ENCODE measurements at places on chromosomes 4 and X.

- DNase-seq, result no peak
These were observed 69.0 kb downstream of the STAG2 start for GRCh38 chrX:124030520-124030919.

- no peak for DNase-seq
These were observed 35.2 kb upstream of the ZNF518B start for GRCh38 chr4:10492464-10492863.

DNA sequence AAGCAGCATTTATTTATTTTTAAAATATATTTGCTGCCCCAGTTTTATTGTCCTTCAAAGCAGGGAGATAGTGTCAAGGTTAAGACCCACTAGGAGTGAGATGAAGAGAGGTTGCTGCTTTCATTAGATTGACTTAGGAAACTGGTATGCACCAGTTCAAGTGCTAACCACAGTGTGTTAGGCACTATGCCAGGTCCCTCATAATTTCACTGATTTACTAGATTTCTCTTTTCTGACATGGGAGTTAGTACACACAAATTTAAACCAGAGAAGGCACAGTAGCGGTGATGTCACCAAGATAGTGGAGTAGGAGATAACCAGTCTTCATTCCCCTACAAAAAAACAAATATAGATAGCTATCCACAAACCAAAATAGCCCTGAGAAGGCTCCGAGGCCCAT lies 14.3 kb downstream of the RRAGB start:
- DNase-seq, result no peak

DNA sequence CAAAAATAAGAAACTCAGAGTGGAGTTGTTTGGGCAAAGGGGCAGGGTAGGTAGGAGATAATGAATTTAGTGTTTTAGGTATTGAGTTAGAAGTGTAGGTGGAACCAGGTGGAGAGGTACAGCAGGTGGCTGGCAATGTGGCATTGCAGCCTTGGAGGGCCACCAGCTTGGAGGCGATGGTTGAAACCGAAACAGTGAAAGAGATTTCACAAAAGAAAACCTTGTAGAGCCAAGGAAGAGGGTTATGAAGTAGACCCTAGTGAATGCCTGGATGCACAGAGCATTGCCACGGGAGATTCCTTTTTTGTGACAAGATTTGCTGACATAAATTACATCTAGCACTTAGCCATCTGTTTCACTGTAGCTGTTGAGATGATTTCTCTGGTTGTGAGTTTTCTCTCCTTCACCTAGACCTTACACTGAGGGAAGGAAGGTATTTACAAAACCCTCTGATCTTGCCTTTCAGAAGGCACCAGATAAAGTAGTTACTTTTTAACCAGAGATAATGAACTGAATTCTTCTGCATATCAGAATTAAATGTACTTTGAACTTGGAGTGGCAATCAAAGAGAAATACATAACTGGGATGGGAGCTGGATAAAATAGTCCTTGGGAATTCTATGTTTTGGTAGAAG lies 104.1 kb upstream of the CASK start:
- DNase-seq, result no peak

DNA sequence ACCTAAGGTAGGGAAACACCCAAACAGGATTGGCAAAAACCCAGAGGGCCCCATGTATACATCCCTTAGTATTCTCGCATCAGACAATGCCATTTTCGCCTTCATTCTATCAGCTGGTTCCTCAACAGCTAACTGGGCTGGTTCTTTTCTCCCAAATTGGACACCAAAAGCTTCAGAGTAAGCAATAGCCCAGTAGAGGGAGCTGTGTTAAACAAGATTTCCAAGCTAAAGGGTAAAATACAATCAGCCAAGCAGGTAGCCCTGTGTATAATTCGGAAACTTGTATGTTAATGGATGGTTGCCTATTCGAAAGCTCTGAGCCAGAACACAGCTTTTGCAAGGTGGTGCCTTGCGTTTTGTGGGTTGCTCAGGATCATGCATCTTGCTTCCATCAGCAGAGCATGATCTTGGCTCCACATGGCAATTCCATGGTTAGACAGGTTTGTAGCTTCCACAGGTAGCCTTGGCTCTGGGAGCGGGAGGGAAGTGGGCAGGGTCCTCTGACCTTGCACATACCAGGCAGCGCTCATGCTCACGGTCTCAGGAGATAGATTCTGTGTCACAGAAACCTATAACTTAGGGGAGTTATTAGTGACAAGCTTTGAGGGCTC lies 115.2 kb upstream of the LNX1 start:
- DNase-seq, result no peak

- DNase-seq, result no peak
These were observed 243.1 kb upstream of the FTHL17 start for GRCh38 chrX:31314921-31315320.

DNA sequence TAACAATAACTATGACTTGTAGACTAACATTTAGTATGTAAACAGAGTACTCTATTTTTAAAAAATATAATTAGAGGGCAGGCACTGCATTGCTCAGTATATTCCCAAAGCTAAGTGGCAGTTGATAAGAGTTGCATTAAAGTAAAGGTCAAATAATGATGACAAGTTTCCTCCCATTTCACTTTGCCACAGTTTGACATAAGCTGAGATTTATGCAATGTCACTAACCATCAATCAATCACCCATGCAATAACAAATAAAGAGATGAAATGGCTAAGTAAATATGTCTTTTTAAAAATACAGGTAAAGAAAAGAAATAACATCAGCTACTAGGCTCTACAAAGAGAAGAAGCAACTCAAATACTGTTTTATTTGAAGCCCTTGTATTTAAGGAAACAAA lies 673.4 kb downstream of the PCDH18 start:
- no peak for DNase-seq

DNA sequence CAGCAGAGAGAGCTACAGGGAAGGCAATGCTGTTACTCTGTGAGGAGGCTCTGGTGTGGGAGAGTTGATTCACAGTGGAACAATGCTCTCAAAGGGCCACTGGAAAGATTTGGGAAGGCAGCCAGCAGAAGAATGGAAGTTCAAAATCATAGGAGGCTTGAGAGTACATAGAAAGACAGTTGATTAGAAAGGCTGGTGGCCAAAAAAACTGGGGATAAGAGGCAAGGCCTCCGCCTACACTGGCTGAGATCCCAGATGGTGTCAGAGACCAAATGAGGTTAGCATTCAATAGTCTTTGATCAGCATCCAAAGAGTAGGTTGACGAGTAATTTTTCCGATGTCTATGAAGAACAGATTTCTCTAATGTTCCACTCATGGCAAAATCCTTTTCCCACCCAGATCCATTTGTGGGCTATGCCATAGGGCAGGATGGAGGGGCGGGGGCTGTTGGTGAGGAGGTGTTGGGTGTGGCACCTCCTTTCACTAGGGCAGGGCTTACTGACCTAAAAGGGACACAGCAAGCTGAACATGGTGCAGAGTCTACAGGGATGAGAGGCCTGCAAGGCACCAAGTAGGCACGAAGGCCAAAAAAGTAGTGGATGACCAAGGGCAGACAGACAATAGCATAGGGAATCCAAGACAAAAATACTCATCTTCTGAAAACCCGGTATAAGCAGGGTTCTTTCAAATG lies 15.1 kb downstream of the TEC start:
- DNase-seq, result no peak

GRCh38 chr4:44583393-44583792 lies 68.0 kb downstream of the YIPF7 start:
- DNase-seq, result no peak

GRCh38 chr4:151798678-151799416 lies 38.0 kb upstream of the GATB start:
- no peak for DNase-seq

GRCh38 chr4:124936427-124936826 lies 223.9 kb upstream of the ANKRD50 start:
- no peak for DNase-seq

DNA sequence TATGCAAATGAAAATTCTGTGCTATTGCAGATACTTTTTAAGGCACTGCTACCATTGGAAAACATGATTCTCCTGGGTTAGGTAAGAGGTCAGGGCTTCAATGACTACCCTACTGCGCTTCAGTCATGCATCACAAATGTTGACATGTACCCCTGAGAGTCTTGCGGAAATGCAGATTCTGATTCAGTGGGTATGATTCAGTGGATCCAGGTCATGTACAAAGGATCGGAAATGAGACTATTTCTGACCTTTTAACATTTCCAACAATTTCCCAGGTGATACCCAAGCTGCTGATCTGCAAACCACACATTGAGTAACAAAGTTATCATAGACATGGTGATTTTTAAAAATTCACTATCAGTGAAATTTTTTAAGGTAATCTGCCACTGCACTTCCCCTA lies 62.6 kb downstream of the DDX53 start:
- no peak for DNase-seq

DNA sequence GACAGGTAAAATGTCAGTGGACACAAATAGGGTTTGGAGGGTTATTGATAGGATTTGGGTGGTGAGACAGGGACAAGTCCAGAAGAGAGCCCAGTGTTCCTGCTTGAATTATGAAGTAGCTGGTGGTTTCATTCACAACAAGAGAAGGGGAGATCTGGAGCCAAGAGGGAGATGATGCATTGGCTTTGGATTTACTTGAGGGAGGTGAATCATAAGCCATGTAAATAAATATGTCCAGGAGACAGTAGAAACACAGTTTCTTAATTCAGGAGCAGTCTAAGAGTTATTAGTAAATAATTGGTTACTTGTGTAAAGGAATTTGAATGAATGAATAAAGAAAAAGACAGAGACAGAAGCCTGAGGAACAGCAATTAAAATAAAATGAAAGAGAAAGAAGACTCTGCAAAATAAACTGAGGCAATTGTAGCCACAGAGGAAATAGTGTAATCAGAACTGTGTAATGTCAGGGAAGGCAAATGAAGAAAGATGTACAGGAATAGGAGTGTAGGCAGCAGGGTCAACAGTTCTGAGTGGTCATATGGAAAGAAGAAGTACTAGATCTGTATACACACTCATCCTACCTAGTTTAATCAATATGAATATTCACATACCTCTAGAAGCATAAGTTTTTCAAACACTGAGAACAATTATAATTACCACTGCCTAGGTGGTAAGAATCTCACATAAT lies 50.2 kb upstream of the CXCL8 start:
- no peak for DNase-seq

- no peak for DNase-seq
These were observed 75.9 kb upstream of the RPL34 start for GRCh38 chr4:108544481-108544880.

GRCh38 chr4:11505221-11505971 lies 76.7 kb upstream of the HS3ST1 start:
- DNase-seq, result no peak

DNA sequence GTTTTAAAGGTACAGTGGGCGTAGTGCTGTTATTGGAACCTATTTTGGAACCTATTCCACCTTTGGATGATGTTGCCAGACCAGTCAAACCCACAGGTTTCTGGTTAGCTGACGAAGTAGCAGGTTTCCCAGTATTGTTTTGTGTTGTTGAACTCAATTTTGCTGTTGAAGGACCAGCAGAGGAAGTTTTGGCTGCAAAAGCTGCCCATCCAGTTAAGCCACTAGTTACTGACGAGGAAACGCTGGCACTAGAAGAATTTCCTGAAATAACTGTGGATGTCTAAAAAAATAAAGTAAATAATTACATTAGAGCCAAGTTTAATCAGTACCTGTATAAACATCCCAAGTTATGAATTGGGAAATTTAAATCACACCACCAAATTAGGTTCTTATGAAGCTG lies 25.5 kb downstream of the INTS12 start:
- no peak for DNase-seq

DNA sequence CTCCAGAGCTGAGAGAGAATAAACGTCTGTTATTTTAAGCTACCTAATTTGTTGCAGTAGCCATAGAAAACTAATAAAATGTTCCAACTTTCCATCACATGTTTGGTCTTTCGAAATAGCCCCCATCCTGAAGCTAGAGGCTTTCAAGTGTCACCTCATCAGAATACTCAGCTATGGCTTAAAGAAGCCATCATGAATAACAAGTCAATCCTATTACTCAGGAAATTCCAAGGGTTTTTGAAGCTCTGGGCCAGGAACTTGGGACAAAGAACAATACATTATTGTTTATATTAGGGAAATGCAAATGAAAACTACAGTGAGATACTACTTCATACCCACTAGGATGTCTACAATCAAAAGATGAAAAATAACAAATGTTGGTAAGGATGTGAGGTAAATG lies 42.2 kb downstream of the TBCK start:
- no peak for DNase-seq

DNA sequence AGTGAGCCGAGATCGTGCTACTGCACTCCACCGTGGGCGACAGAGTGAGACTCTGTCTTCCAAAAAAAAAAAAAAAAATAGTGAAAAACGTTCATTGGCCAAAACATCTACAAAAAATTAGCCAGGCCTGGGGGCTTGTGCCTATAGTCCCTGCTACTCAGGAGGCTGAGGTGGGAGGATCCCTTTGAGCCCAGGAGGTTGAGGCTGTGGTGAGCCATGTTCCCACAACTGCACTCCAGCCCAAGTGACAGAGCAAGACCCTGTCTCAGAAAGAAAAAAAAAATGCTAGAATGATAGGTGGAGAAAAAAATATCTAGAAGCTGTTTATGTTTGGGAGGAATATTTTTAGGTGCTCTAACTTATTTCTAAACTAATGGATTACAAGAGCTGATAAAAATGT lies 14.9 kb downstream of the SPRY1 start:
- no peak for DNase-seq

- DNase-seq, result no peak
These were observed 15.6 kb downstream of the RGN start for GRCh38 chrX:47093860-47094259.

DNA sequence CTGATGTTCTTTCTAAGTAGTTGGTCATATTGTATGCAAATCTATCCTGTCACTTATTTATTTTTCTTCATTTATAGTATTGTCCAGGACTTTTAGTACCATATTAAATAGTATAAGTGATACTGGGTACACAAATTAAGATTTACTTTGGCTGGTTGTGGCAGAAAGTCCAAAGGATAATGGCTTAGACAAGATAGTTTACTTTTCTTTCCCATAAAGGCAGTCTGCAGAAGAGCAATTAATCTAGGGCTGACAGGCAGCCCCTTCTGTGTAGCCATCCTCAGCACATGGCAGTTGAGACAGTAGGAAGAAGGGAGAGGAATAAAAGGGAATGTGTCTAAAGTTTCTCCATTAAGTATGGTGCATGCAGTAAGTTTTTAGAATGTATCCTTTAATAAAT lies 6.4 kb downstream of the RBM10 start:
- no peak for DNase-seq

DNA sequence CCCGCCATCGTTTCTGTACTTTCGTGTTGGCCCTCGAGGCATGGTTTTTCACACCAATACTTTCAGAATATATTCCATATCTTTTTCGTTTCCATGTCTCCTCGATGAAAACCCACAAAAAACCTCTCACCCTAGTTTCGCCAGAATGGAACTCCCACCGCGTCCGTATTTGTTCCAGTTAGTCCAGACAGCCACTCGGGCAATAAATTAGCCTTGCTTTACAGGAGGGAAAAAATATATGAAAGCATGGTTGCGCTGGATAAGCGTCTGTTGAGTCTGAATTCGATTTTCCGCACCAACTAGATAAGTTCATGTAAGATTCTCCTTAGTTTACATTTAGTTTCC lies 550 bp upstream of the CHM start:
- no peak for DNase-seq

GRCh38 chr4:55086578-55086977 lies 38.8 kb downstream of the KDR start:
- no peak for DNase-seq

- no peak for DNase-seq
These were observed 29.0 kb downstream of the UTP14A start for GRCh38 chrX:129934952-129935351.

GRCh38 chr4:161655148-161655547 lies 508.7 kb downstream of the FSTL5 start:
- DNase-seq, result no peak

Measured in CD4-positive, alpha-beta T cell treated with Interleukin-10 for 1 hour (primary cell).